Cortex of kidney (tissue), 1 donor: ENCODE measurements at places on chromosomes 3 and 15.

DNA sequence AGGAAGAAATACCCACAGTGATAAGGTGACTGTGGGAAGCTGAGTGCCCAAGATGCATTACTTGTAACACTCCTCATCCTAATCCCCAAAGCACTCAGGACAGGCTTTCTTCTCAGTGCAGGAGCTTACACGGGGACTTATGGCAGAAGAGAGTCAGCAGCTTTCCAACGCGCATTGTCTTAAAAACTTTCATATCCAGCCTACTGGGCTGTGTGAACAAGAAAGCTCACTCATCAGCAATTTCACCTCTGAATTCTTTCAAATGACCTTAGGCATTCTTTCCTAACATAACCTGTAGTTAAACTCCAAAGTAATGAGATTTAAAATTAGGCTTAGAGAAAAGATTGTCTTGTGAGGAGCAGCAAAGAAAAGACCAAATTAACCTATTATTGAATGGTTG is 132.3 kb downstream of the KCNAB1 start:
- no peak for DNase-seq

DNA sequence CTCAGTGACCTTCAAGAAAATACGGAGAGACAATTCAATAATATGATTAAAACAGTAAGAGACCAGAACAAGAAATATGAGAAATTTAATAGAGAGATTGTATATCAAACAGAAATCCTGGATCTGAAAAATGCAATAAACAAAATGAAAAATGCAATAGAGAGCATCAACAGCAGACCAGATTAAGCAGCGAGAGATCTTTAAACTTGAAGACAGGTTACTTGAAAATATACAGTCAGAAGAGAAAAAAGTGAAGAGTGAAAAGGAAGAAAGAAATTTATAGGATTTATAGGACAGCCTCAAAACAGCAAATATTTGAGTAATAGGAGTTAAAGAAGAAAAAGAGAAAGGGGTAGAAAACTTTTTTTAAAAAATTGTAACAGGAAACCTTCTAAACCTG is 813.9 kb upstream of the GRM7 start:
- no peak for DNase-seq

DNA sequence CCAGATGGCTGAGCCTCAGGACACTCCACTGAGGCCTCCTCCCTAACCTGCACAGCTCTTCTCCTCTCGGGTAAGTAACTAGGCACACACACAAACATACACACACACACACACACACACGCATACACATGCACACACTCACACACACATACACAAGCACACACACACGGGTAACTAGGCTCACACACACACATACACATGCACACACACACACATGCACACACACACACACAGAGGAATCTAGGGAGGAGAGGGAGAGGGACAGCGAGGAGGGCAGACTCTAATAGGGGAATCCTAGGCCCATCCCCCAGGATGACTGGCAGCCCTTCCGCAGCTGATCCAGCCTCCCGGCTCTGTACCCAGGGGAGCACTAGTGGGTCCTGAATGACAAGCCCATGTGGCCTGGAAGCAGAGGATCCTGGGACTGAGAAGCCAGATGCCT is 177.4 kb upstream of the LINGO1 start:
- no peak for DNase-seq

DNA sequence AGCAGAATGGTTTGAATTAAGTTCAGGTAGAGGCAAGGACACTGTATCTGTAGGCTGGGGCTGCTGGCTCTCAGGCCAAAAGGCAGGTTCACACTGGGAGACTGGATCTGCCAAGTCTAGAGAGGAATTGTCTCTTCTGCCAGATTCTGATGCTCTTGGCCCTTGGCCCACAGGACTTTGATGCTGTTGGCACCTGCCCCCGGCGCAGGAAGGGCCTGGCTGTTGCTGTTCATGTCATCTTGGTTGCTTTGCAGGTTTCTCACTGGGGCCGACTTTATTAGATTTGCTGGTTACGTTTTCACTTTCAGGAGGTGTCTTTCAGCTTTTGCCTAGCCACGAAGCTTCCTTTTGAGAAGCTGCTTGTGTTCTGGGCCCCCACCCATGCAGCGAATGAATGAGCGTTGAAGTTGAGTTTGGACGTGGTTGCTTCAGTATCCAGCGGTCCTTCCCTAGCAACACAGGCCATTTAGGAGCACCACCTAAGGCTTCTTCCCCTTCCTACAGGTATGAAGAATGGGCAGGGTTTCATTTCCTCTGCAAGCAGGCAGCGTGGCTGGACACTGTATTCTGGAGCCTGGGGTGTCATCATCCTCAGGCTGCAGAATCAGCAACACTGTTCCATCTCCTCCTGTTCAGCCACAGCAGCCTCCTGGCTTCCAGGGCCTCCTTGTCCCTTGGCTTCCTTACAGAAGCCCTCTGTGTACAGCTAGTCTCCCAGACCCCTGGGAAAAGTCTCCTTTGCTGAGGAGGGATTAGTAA is 65.6 kb upstream of the PRR23C start:
- no peak for DNase-seq

GRCh38 chr3:27827041-27827440 is 104.9 kb upstream of the EOMES start:
- no peak for DNase-seq
